NCI-H2081 treated with DMSO at 0.1 percent for 48 hours (cell line): ENCODE measurements at places on chromosomes 1 and 21.

DNA sequence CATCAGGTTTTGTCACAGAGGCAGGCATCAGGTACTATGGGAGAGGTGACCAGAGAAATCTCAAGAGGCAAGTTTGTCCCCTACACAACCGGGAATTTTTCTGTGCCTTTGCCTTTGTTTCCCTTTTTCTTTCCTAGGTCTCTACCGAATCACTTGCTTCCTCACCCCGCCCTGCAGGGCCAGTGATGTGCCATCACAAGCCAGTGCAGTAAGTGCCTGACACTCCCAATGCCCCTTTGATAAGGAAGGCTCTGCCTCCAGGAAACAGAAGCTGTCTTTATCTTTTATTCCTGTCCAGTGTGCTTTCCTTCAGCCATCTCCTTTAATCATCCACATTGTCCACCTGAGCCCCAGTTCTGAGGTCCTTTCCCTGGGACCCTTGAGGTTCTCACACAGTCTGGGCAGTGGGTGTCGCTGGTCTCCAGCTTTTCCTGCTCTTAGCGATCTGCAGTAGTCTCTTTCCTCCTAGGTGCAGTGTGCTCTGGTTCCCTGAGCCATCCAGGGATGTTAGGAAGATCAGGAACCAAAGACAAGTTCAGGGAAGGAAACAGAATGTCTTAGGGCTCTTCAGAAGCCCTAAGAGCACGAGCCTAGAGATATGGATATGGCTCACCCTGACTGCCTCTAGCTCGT, 36.6 kb downstream of the GJA5 start:
- DNase-seq = no peak

- DNase-seq = no peak
These were observed 797 bp downstream of the CC2D1B start for GRCh38 chr1:52365071-52365745.

GRCh38 chr21:28633839-28634555, 358.7 kb downstream of the LTN1 start:
- DNase-seq = no peak

DNA sequence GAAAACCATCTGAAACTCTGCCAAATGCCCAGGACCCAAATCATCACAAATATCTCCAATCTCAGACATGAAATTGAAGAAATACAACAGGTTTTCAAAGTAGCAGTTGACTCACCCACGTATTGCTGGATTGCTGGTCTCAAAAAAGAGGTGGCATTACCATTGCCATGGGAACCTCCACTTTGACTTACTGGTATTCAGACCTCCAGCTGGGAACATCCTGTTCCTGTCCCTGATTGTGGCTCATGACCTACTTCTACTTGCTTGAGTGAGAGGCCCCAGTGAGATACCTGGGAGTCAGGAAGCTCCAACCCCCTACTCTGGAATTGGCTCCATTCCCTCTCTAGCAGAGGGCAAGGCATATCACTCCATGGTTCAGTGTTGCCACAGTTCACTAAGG, 64.6 kb downstream of the NMNAT2 start:
- no peak for DNase-seq

DNA sequence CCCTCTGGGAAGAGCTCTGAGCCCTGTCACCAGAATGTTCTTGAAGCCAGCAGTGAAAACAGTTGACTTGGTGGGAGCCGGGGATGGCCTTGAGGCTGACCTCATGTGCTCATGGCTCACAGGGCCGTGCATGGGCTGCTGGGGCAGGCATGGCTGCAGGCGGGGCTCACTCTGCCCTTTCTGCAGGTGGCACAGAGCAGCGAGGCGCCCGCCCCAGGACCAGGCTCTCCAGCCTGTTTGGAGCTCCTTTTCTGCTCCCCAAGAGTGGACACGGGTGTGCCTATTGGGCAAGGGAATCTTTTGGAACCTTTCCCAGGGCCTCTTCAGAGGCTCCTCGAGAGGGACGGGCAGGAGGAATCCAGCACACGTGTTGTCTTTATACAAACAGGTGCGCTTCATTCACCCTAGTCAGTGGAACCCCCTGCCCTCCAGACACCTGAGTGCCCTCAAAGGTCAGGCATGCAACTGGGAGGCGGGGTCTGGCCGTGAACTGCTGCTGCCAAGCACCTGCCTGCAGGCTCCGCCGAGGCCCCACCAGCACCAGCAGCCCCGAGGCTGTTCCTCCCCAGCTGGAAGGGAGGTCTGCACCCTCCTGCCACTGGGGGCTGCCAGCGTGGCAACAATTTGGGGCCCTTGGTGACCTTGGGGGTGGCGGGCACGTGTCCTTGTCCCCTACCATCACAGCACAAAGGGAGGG, 2.6 kb upstream of the TTC34 start:
- no peak for DNase-seq

DNA sequence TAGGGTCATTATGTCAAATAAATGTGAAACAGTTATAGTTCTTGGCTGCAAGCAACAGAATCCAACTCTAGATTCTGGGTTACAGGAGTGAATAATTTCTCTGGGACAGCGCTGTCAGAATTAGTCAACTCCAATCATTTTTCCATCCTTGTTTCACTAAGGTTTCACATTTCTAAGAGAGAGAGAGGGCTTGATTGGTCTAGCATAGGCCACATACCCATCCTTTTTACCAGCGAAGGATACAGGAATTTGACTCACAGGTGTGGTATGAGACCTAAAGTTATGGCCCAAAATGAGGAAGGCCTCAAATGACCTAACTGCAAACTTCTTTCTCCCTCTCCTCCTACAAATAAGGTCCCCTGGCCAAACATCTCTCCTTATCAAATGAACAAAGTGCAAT, 25.5 kb upstream of the RGS8 start:
- no peak for DNase-seq

GRCh38 chr1:234544087-234544579, 65.2 kb upstream of the TARBP1 start:
- peak; percentile 92 for DNase-seq

- no peak for DNase-seq
These were observed 72.8 kb downstream of the NRIP1 start for GRCh38 chr21:14991957-14992356.

GRCh38 chr1:100875228-100875627, 19.4 kb downstream of the EXTL2 start:
- no peak for DNase-seq

GRCh38 chr1:216566641-216567205, 143.5 kb upstream of the USH2A start:
- no peak for DNase-seq

DNA sequence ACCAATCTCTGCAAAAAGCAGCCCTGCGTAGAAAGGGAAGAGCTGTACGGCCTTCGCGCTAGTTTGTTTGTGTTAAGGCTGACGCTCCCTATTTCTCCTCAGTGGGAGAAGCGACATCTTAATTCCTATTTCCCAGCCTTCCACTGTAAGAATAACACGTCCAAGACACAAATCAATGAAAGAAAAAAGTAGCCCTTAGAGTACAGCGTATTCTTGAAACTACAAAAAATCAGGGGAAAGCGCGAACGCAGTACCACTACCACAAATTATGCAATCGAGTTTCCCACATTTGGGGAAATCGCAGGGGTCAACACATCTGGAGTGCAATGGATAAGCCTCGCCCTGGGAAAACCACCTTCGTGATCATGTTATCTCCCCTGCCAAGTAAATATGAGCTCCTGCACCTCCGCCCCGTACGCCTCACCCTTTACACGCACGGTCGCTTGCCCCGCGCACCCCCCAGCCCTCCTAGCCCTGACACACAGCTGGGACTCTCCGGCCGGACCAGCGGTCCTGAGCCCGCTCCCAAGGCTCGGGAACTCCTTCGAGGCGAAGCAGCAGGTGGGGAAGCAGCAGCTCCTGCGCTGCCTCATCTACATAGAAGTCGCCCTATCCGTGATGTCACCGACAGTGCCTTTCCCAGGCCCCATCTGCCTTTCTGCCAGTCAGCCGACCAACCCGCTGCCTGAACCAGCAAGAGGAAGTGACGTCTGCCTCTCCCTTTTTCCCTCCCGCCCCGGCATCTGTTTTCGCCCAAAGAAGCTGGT, 94.7 kb downstream of the PPIAL4G start:
- peak; percentile 81 for DNase-seq

DNA sequence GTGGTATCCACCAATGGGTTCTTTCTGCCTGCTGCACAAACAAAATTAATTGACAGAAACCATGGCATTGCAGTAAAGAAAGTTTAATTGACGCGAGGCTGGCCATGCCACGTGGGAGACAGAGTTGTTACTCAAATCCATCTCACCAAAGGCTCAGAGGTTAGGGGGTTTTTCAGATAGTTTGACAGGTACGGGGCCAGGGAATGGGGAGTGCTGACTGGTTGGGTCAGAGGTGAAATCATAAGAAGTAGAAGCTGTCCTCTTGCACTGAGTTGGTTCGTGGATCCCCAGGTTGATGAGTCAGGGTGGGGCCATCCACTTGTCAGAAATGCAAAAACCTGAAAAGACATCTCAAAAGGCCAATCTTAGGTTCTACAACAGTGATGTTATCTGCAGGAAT, 941 bp upstream of the TBCE start:
- no peak for DNase-seq

GRCh38 chr1:40742363-40743061, 41.1 kb upstream of the KCNQ4 start:
- no peak for DNase-seq

DNA sequence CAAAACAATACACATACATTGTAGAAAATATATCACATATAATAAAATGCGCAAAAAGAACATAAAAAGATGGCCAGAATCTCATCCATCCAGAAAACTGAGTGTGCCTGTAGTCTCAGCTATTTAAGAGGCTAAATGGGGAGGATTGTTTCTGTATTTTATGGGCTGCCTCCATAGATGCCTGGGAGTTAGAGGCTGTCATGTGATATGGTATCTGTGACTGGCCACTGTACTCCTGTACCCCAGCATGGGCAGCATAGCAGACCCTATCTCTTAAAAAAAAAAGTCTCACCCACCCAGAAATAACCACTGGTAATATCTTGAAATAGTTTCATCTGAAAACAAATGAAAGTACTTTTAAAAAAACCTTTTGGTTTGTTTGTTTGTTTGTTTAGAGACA, 3.5 kb upstream of the TLCD4 start:
- DNase-seq = no peak

GRCh38 chr1:207418351-207418750, 35.8 kb upstream of the CR2 start:
- DNase-seq = no peak

- no peak for DNase-seq
These were observed 10.0 kb downstream of the ARID1A start for GRCh38 chr1:26705788-26706311.

DNA sequence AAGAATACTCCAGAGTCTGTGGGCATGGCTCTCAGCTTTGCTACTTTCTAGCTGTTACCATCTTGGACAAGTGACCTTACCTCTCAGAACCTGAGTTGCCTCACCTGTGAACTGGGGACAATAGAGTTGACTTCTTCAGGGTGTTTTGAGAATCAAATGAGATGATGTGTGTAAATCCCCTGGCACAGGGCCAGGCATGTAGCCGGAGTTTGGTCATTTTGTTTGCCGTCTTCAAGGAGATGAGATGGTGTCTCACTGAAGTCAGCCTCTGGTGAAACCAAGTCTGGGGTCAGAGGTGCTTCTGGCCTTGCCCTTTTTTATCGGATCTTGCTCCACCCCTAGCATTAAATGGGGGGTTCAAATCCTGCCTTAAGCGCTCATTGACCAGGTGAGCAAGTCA, 149.2 kb upstream of the TMEM51 start:
- DNase-seq = no peak

- DNase-seq = no peak
These were observed 21.8 kb downstream of the PCSK9 start for GRCh38 chr1:55061000-55061705.

DNA sequence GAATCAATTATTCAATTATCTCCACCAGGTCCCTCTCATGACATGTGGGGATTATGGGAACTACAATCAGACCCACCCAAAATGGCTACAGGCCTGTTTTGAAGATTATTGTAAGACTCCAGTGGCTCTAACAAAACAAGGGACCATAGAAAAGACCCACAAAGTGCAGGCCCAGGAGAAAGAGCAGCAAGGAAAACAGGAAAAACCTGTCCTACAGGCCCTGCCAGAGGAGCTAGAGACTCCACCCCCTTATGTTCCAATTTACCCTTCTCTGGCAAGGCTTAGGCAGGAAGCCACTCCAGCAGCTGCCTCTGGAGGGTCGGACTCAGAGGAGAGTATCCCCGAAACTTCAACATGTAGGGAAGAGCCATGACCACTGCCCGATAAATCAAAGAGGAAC, 96.5 kb downstream of the LIPI start:
- no peak for DNase-seq

DNA sequence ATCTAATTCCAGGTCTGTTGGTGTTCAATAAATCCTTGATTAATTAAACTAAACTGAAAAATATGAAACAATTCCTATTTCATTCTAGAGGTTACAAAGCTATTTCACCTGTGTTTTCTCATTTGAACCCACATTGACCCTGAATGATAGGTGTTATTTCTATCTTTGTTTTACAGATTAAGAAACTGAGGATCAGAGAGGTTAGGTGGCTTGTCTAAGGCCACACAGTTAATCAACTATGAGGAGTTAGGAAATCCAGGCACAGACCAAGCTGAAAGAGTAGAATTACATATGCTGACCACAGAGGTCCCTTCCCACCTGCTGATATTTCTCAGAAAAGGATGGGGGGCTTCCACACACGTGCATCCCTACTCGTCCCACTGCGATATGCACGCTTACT, 487 bp downstream of the PIGR start:
- no peak for DNase-seq

DNA sequence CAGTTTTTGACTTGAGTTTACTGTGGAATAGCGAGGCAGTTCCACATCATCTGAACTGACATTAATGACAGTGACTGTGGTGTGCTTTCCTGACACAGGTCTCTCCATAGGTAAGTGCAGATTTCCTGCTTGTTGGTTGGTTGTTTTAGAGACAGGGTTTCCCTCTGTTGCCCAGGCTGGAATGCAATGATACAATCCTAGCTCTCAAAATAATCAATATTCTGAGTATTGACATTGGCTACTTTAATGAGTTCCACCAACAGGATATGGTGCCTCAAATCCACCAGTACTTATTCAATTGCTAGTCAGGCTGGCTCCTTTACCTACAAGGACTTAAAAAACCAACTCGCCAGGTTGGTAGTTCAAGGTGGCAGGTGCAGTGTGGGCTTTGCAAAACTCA, 63.8 kb downstream of the CLSTN1 start:
- DNase-seq = no peak

- DNase-seq = no peak
These were observed 4.6 kb downstream of the SLC37A1 start for GRCh38 chr21:42518215-42518614.

DNA sequence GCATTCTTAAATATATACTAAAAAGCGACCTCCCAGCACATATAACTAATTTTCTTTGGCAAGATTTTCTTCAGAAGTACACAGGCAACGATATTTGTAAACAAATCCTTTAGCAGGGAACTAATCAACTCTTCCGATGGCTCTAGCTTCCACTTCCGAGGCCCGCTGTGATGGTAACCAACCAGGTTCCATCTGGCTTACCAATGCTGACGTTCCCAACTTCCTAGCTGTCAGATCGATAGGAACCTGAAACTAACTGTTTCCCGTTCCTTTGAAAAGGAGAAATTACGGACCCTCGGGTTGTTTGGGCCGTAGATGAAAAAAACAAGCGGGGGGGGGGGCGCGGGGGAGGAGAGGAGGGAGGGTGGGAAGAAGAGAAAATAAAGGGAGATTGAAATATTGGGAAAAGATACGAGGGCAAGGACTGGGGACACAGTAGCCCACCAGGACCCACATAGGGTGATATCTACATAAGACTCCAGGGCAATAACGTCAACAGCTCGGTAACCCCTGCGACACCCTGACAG, 513 bp downstream of the GTF2B start:
- DNase-seq = no peak
